Anterior cingulate cortex (tissue), 58 donors: ENCODE measurements at places on chromosomes 4 and X.

GRCh38 chr4:143017210-143017609, 167.5 kb upstream of the USP38 start:
- DNase-seq: no peak

DNA sequence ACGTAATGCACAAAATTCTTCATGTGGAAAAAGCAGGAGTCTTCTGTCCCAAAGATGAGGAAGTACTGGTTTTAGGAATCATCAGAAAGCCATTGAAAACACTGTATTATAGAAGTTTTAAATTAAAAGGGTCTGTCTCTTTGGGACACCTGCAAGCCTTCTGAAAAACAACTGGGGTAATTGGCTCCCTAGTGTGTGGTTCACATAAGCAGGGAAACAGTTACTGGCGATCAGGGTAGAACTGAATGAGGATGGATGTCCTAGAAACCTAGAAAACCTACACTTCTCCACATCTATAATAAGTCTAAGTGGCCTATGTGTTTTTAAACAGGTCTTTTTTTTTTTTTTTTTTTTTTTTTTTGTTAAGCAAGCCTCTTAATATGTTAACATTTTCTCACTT, 945.5 kb upstream of the PCDH10 start:
- no peak for DNase-seq

GRCh38 chr4:152455311-152455710, 80.6 kb downstream of the FBXW7 start:
- no peak for DNase-seq

DNA sequence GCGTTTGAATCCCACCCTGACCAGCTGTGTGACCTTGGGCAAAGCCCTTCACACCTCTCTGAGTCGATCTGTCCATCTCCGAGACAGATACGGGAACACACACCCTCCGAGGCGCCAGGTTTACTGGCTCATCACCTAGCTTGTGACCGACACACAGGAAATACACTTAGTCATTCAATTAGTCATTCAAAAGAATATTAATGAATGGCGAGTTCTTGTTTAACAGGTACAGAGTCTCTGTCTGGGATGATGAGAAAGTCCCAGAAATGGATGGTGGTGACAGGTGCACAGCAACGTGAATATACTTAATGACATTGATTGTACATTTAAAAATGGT, 80.6 kb downstream of the PPP2R2C start:
- DNase-seq: no peak

GRCh38 chr4:101400096-101400495, 52.8 kb upstream of the PPP3CA start:
- DNase-seq: no peak

GRCh38 chr4:155889031-155889793, 14.3 kb upstream of the TDO2 start:
- no peak for DNase-seq

- DNase-seq: no peak
Measured at GRCh38 chrX:95718746-95719145, 965.9 kb upstream of the DIAPH2 start.

DNA sequence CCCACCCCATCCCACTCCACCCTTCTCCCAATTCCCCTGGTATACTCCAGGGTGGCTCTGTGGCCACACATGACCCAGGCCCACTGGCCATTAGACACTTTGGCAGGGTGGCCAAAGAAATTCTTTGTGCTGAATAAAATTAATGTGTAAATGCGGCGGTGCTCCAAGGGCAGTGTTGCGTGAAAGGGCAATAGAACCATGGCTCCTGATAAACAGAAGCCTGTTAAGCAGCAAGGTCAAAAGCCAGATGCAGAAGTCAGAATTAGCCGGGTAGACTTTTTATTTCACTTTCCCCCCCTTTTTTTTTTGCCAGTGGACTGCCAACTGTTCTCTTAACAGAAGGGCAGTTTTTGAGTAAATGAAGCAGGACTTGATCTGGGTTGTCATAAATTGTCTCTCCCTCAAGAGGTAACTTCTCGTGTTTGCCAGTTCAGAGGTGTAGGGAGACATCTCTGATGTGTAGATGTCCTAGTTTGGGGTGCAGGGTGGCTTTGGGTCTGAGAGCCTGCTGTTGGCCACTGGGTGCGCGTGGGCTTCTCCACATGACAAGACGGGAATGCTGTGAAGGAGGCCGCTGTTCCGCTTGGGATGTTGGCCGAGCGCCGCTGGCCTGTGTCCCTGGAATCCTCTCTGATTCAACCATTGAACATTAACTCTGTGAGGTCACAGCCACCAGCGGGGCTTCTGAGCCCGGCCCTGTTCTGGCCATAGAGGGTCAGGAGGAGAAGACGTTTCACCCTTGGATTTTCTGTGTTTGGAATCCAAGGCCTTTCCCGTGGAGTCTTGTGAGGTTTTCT, 139.5 kb downstream of the TBL1X start:
- peak; percentile 15 for DNase-seq

- no peak for DNase-seq
Measured at GRCh38 chr4:166426300-166426863, 553.3 kb downstream of the TLL1 start.

- DNase-seq: no peak
Measured at GRCh38 chr4:7472442-7473013, 37.8 kb upstream of the PSAPL1 start.

- DNase-seq: no peak
Measured at GRCh38 chrX:18719852-18720251, 12.4 kb downstream of the PPEF1 start.

GRCh38 chr4:10459305-10459704, 2.1 kb upstream of the ZNF518B start:
- DNase-seq: no peak

DNA sequence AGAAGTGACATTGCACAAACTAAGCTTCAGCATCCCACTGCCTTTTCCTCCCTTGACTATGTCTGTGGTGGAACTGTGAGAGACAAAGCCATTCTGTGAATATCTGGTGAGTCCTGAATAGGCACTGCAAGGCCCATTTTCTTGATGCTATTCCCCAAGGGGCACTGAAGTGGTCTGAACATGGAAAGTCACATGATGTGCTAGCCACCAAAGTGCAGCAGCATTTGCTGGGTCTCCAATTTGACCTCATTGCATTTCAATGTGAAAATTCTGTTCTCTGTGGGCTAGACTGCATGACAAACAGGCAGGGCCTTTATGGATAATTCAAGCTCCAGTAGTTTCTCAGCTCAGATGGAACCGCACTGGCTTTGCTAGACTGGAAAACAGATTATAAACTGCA, 627.4 kb upstream of the BOD1L1 start:
- DNase-seq: peak; percentile 39

DNA sequence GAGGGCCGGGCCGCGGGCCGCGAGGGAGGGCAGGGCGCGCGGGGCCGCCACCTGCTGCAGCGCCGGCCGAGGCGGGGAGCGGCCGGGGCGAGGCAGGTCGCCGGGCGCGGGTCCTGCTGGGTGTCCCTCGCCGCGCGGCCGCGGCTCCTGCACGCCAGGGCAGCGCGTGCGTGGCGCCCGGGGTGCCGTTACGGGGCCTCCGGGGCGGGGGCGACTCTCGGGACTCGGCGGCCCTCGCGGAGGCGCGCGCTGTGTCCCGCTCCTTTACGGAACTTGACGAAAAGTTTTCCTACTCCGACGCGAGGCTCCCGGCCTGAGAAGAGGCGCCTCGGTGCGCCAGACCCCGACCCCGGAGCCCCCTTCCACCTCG, 329 bp downstream of the TBC1D14 start:
- no peak for DNase-seq

GRCh38 chrX:130395341-130395740, 6.4 kb upstream of the RBMX2 start:
- no peak for DNase-seq

- no peak for DNase-seq
Measured at GRCh38 chr4:30454504-30454903, 265.7 kb upstream of the PCDH7 start.

GRCh38 chr4:114284629-114285028, 305.2 kb upstream of the ARSJ start:
- DNase-seq: no peak

DNA sequence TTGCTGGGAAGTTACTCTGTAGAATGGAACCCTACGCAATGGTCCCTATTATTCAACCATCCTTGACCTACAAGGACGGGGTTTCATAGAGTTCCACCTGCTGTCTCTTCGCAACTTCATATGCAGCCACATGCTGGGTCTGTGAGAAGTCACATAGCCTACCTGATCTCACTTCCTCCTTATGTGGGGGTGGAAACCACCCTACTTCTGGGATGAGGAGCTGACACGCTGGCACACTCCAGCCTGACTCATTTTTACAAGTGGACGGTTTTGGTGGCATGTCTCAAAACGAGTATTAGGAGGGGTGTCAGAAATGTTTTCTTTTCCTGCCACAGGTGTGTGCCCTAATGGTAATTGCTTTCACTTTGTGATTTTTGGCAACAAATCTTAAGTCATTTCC, 36.8 kb upstream of the ARSD start:
- DNase-seq: no peak

- DNase-seq: no peak
Measured at GRCh38 chrX:132749406-132749805, 209.0 kb downstream of the HS6ST2 start.

- no peak for DNase-seq
Measured at GRCh38 chr4:39668887-39669286, 29.0 kb upstream of the UBE2K start.

GRCh38 chr4:172177382-172177781, 364.2 kb downstream of the GALNTL6 start:
- no peak for DNase-seq

DNA sequence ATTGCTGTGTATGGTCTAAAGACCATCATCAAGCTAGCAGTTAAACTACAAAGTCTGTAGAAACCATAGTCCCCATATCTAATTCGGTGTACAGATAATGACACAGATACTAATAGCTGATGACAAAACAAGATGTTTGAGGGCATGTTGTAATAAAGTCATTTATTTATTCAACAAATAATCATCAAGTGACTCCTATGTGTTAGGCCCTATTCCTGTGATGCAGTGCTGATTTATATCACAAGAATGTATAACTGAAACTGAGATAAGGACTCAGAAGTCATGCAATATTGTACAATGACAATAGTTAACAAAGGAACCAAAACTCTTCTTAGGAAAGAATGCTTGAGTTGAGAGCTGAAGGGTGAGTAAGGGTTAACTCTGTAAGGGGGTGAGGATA, 315.0 kb upstream of the NR3C2 start:
- DNase-seq: no peak
